Stimulated activated CD4-positive, alpha-beta T cell treated with anti-CD3 and anti-CD28 coated beads, Interleukin-1b, Interleukin-23, amount 100 ng/mL, for 1 hour (primary cell): ENCODE measurements at places on chromosomes 12 and 14.

GRCh38 chr14:32509632-32510187 lies 180.6 kb downstream of the AKAP6 start:
- DNase-seq = no peak

DNA sequence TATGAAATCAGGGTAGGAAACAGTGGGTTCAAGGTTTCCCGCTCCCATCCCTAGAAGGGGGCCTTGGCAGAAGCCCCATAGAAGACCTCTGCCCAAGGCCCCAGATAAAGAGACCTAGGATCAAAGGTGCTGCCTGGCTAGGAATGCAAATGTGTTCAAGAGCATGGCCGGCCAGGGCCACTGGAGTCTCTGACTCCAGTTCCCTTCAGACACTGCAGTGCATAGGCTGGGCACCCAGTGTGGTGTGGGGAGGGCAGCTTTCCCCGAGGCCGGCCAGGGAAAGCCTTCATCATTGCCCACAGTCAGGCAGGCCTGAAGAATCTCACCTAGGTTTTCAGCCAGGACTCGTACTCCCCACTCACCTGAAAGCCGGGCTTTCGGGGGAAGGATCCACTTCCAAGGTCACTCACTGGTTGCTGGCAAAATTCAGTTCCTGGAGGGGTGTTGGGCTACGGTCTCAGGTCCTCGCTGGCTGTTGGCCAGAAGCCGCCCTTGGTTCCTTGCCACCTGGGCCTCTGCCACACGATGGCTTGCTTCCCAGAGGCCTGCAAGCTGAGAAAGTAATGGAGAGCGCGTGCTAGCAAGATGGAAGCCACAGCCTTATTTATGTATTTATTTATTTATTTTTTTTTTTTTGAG lies 9.7 kb upstream of the PEBP1 start:
- no peak for DNase-seq

- DNase-seq = no peak
Measured at GRCh38 chr12:9084417-9084816, 31.3 kb downstream of the A2M start.

- DNase-seq = no peak
Measured at GRCh38 chr14:95261616-95262510, 57.8 kb downstream of the CLMN start.

- no peak for DNase-seq
Measured at GRCh38 chr12:120562906-120563305, 18.3 kb downstream of the POP5 start.

DNA sequence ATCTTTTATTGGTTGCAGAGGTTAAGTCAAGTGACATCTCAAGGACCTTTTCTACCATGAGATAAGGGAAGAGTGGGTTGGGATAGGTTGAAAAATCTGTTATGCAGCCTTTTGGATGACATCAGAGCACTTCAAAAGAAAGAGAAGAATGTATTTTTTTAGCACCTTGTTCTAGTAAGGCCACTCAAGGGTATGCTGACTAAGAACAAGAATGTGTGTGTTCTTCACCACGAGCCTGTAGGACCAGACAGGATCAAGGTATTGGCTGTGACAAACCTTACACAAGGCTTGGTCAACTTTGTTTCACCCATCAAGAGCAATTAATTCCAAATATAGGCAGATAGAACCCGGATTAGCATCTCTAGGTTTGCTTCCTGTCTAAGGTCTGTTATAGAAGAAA lies 142.5 kb downstream of the SAMD4A start:
- no peak for DNase-seq

DNA sequence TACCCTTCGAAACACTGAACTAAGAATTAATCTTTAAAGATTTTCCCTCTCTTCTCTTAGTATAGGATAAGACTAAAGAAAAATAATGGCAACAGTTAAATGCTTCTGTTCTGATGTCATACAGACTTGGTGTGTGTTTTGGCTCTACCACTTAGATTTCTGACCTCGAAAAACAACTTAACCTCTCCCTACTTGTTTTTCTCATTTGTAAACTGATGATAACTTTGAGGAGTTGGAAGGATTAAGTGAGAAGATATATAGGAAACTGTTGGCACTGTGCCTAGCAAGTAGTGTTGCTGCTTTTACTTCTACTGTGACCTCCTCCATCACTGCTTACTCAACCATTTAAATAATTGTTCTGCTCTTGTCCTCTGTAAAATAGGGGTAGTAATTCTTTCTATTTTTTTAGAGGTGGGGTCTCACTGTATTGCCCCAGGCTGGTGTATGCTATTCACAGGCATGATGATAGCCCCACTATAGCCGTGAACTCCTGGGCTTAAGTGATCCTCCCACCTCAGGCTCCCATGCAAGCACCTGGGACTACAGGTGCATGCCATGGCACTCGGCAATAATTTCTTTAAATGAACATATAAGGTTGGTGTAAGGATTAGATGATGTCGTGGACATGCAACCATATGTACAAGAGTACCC lies 22.4 kb downstream of the PALS1 start:
- no peak for DNase-seq
